ENCODE measurements at places on chromosomes 7 and 10.

DNA sequence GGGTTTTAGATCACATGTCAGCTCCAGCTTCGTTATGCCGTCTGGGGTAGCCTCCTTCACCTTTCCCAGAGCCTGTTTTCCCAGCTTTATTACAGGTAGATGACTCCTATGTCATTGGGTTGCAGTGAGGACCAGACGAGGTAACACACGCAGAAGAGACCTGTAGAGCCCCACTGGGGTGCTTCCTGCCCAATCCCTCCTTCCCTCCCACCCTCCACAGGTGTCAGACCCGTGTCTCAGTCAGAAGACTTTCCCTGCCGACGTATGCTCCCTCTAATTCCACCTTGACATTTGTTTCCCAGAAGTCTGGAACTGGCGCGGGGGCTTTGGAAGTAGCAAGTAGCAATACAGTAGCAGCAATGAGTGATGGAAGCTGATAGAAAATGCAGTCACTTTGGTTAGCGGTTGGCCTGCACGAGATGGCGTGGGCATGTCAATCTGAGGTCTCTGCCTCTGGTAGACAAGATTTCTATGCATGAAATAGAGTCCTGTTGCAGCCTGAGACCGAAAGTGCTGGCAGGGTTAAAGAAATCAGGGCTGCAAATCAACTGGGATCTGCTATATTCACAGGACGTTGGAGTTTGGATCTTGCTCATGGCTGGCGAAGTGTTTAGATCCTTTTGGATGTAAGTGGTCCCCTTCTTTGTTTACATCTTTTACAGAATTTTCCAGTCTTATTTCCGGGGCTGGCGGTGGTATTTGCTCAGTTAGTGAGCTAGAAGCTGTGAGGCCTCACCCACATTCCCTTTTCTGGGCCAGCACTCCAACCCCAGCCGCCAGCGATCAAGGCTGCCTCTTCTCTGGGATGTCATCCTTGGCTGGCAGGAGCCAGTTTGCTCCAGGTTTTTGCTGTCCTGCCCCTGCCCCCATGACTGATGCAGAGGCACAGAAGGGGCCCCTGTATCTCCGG, 78.3 kb upstream of the KMT2C start:
- no peak for DNase-seq

DNA sequence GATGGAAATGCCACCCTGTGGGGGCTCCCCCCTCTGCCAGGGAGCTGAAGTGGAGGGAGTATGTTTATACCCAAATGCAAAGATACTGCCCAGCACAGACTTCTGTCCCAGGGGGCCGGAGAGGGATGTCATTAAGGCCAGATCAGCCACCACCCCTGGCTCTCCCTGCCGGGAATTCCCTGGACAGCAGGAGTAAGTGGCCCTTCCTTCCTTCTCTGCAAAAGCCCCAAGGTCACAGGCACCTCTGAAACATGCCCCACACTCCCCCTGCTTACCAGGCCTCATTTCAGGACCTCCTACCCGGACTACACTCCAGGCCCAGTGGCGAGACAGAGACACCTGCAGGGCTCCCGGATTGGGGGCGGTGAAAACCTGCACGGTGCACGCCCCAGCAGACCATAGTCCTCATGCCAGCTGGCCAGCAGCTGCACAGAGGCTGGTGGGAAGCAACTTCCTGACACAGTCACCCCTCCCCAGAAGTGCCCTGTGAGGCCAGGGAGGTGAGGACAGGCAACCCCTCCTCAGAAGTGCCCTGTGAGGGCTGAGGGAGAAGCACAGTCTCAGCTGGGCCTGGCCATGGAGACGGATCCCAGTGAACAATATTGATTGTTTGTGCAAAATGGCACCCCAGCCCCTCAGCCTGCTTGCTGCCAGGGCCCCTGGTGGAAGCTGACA, 33.0 kb upstream of the RET start:
- DNase-seq, result no peak

DNA sequence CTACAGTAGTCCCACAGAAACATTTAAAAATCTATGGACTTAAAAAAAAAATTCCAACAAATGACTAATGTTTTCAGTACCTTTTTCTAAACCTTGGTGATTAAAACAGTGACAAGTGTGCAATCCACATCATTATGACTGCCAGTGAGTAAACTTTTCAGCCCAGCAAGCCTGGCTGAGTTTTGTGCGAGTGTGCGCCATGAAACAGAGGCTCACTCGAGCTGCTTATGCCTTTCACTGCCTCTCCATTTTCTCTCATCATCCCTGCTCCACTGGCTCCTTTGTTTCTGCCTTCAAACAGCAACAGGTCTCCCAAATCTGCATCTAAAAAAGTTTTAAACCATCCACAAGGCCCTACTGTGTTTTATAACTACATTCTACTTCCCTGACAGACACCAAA, 105.8 kb downstream of the USP6NL start:
- no peak for DNase-seq

- no peak for DNase-seq
Measured at GRCh38 chr7:28806841-28807240, 151.3 kb downstream of the TRIL start.

- DNase-seq, result no peak
Measured at GRCh38 chr10:29849886-29850285, 209.5 kb downstream of the JCAD start.

- DNase-seq, result peak; percentile 70
Measured at GRCh38 chr7:94375691-94376090, 19.0 kb upstream of the COL1A2 start.

GRCh38 chr7:79882922-79883321, 251.7 kb upstream of the GNAI1 start:
- no peak for DNase-seq

DNA sequence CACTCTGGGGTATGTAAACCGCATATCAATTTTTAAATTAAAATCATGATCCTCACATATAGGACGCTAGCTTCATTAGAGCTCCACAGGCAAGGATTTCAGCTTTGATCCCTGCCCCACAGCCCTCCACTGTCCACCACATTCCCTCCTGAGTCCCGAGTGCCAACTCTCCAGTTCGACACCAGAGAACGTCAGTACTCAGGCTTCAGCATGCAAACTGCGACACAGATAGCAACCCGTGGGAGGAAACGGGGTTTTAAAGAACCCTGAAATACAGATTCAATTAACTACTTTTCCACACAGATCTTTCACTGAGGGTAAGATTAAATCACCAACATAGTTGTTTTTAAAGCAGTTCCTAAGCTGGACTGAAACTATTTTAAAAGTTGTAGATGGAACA, 26.1 kb downstream of the RAPGEF5 start:
- no peak for DNase-seq

- no peak for DNase-seq
Measured at GRCh38 chr7:118184565-118184940, 589 bp downstream of the LSM8 start.

- no peak for DNase-seq
Measured at GRCh38 chr10:132105302-132105995, 39.7 kb downstream of the JAKMIP3 start.

GRCh38 chr7:101488826-101489572, 126.3 kb downstream of the COL26A1 start:
- DNase-seq, result no peak

- no peak for DNase-seq
Measured at GRCh38 chr7:133572087-133572486, 319.2 kb downstream of the EXOC4 start.

GRCh38 chr7:138919911-138920310, 61.3 kb downstream of the KIAA1549 start:
- no peak for DNase-seq

- DNase-seq, result no peak
Measured at GRCh38 chr10:5566614-5567013, 41.9 kb downstream of the CALML3 start.

DNA sequence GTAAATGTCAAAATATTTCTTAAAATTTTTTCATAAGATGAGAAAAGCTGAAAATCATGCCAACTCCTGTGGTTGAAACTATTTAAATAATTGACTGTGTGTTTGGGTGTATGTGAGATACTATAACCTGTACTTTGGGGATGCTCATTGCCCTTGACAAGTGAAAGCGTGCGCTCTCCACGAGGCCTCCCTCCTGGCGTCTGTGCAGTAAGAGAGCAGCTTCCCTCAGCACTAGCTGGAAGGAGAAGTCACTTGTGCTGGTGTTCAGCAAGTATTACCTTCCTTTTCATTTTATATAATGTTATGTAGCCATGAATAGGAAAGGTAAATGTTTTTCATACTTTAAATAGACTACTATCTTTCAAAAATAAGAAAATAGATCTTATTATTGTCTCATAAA, 118.9 kb downstream of the ZEB1 start:
- no peak for DNase-seq

- DNase-seq, result no peak
Measured at GRCh38 chr10:101851411-101852116, 8.0 kb upstream of the KCNIP2 start.

DNA sequence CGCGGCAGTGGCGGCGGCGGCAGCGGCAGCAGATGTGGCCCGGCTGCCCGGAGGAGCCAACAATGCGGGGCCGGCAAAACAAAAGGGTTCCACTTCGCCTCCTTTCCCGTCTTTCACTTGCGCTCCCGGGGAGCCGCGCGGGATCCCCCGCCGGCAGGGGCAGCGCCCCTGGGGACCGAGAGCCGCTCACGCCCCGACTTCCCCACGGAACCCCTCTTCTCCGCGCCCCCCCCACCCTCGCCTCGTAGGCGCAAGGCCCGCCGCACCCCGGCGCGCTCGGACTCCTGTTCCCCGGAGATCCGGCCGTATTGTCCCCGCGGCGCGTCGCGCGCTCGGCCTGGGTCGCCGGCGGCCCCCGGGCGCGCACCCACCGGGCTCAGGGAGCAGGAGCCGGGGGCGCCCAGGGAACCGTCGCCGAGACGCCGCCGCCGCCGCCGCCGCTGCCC, 854 bp downstream of the CTBP2 start:
- no peak for DNase-seq

DNA sequence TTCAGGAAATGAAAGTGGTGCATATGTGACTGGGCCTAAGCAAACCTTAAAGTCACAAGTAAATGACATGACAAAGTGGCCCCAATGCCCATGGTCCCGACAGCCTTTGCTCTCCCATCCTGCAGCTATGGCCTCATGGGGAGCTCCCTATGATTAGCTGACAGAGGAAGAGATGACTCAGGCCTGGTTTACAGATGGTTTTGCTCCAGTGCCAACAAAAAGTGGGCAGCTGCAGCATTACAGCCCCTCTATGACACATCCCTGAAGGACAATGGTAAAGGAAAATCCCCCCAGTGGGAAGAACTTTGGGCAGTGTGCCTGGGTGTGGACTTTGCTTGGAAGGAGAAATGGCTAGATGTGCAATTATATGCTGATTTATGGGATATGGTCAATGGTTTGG, 105.1 kb upstream of the ADCY1 start:
- no peak for DNase-seq

GRCh38 chr10:77392851-77393250, 244.8 kb downstream of the KCNMA1 start:
- DNase-seq, result no peak

GRCh38 chr7:26440233-26441001, 148.8 kb downstream of the SNX10 start:
- peak; percentile 82 for DNase-seq

DNA sequence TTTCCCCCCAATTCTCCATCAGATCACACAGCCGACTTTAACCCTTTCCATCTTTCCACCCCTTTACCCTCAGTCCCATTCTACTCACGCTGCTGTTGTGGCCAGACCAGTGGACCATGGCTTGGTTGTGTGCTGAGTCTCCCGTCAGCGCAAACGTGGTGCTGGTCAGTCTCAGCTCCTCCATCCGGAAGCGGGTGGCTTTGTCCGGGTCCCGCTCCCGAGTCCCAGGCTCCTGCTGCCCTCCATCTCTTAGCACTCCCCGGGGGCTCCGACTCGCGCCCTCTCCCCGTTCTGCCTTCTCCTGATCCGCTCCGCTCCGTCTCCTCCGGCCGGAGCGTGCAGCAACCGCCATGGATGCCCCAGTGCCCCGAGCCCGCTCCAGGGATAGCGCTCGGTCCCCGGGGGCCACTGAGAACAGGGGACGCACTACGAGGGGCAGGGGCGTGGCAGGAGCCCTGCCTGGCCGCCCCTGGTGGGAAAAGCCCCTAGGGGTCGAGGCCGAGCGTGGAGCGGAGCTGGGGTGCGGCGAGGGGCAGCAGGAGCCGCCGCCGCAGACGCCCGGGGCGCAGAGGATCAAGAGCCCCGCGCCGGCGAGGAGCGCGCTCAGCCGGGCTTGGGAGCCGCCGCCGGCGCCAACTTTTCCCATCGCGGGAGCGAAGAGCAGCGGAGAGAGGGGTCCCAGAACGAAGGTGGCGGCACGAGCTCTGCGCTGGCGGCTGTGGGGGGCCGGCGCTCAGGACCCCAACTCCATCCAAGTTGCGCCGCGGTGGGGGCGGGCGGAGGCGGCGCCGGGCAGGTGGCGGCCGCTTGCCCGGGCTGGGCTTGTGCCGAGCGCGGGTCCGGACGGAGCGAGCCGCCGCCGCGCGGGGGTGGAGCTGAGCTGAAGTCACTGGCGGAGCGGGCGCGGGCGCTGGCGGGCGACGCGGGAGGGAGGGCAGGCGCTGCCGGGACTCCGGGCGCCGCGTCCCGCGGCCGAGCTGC, at the start of gene SORCS1:
SORCS1 (minus strand) TSS at position 826 of the 981 bp plus-strand sequence.
- DNase-seq, result peak; percentile 51

GRCh38 chr10:5527332-5528200, 2.8 kb downstream of the CALML3 start:
- DNase-seq, result no peak

DNA sequence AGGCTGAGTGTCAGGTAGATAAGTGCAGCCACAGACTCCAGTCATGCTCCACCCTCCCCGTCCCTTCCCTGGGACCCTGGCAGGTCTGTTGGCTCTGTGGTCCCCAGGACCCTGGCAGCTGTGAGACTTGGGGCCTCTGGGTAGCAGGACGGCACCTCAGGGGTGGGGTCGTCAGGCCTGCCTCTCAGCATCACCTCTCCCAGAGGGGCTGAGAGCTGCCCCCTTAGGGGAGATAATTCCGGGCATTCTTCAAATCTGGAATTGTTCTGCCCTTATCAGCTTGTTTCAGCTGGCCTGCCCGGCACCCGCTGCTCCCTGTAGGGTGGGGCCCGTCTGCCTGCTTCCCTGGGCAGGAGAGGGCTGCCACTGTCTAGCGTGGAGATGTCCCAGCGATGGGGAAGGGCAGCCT, 23.3 kb downstream of the PODXL start:
- no peak for DNase-seq

- no peak for DNase-seq
Measured at GRCh38 chr7:22219739-22220493, 137.0 kb downstream of the RAPGEF5 start.

DNA sequence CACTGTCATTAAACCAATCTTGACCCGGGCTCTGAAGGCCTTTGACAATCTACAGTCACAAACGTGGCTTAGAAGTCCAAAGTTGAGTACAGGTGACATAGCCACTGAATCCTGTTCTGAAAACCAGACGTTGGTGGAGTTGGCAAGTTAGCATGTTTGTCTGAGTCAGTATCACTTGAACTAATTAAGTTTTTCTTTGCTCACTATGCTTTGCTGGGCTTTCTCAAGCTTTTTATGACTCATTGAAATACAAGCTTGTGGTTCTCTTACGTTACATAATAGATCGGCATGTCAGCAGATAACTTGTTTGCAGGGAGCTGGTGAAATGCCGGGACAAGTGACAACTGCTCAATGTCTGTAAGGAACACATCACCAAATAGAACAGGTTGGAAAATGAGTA, 53.8 kb downstream of the ARL5B start:
- DNase-seq, result no peak

GRCh38 chr10:88413412-88413811, 169.7 kb downstream of the RNLS start:
- no peak for DNase-seq
